AG09309 (cell line): ENCODE measurements at places on chromosomes 3 and 15.

DNA sequence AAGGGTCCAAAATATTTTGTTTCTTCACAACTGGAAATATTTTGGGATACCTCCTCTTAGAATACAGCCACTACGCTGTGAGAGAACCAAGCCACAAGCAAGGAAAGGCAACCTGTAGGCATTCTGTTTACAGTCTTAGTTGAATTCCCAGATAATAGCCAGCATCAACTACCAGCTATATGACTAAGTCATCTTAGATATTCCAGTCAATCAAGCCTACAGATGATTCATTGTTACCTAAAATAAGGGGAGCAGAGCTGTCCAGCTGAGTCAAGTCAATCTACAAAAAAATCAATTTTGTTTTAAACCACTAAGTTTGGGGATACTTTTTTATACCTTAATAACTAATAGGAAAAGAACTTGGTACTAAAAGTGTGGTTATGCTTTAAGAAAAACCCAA, 526.4 kb upstream of the DPPA4 start:
- DNase-seq, result no peak

GRCh38 chr15:80384432-80384831, 19.8 kb upstream of the ARNT2 start:
- DNase-seq, result no peak

- no peak for DNase-seq
Measured at GRCh38 chr3:108092501-108092900, 1.7 kb upstream of the CD47 start.

DNA sequence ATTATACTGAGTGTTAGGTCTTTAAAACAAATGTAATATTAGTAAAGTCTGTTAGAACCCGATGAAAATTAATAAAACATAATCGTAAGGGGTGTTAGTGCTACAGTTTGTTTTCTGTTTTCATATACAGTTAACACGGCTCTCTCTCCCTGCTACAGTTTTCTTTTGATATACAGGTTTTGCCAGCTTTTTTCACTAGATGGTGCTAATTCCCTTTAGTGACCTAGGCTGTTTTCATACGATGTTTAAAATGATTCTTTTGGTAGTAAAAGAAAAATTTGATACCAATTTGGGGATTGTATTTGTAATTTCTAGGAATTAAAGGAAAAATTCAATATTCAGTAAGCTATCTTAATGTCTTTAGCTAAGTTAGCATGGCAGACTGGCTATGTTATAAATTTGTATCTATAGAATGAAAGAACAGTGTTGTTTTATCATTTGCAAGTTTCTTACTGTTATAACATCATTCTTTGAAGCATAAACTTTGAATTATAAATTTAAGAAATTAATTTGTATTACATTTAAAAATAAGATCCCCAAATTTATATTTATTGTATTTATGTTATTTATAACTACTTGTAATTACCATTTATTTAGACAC, 11.5 kb downstream of the APH1B start:
- no peak for DNase-seq

DNA sequence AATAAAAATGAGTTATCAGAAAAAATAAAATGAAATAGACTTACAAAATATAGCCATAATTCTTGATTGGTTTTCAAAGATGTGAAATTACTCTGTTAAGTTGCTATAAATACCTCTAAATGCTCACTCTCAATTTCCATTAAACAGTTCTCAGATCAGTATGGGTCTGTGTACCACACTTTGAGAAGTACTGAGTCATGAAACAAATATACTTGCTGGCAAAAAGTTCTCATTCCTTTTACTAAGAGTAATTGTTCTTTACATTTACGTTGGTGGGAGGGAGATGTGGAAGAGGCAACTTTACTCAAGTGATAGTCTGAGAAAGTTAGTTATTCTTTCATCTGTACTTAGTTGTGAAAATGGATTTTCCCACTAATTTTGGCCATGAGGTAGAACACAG, 96.3 kb downstream of the ZNF385D start:
- DNase-seq, result peak; percentile 24

- no peak for DNase-seq
Measured at GRCh38 chr3:113051787-113052186, 61.0 kb downstream of the GTPBP8 start.

- no peak for DNase-seq
Measured at GRCh38 chr15:37619358-37620042, 314.9 kb upstream of the TMCO5A start.

GRCh38 chr3:52004163-52004787, 8.6 kb upstream of the RPL29 start:
- no peak for DNase-seq

DNA sequence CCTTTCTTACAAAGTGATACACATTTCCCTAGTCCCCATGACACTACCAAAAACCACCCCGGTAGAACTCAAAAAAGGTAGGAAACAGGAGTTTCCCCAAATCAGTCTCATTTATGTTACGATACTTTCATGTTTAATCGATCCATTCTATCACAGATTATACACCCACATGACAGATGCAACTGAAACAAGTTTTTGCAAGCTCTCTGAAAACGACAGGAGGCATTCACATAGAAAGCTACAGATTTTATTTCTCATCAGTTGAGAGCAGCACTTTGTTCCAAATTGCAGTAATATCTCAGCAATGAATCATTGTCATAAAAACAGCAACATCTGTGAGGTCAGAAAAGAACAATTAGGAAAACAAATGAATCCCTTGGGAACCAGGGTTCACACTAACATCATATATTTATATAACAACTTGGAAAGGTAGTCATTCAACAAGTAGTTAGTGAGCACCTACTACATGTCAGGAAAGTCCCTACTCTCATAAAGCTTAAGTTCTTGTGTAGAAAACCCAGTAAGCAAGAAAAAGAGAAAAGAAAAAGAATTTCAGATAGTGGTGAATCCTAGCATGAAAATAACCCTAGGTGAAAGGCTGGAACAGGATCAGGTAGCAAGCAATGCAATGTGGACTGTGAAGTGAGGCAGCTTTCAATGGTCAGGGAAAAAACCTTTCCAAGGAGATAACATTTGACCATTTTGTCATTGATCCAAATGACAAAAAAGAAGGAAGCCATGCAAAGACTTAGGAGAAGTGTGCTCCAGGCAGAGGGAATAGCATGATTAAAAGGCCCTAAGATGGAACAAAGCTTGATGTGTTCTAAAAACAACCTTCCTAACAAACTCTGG, 8.3 kb downstream of the PLD1 start:
- peak; percentile 92 for DNase-seq

DNA sequence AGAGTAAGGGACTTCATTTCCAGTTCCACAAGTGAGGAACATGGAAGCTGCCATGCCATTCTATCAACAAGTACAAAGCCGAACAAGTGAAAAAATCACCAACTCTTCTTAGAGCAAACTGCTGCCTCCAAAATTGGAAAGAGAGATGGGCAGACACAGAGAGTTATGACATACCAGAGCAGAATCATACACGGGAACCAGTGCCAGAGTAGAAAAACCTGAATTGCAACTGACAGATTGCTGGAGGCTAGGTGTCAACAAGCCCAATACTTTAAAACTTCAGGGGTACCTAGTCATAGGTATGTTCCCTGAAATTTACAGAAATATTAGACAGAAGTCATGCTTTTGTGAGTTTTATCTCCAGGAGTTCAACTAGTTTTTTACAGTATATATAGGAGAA, 62.0 kb downstream of the TTBK2 start:
- no peak for DNase-seq

- DNase-seq, result no peak
Measured at GRCh38 chr3:12630292-12630691, 33.6 kb downstream of the RAF1 start.

GRCh38 chr3:143565951-143566350, 282.3 kb downstream of the SLC9A9 start:
- peak; percentile 29 for DNase-seq

- no peak for DNase-seq
Measured at GRCh38 chr3:108029466-108029865, 61.4 kb downstream of the CD47 start.

DNA sequence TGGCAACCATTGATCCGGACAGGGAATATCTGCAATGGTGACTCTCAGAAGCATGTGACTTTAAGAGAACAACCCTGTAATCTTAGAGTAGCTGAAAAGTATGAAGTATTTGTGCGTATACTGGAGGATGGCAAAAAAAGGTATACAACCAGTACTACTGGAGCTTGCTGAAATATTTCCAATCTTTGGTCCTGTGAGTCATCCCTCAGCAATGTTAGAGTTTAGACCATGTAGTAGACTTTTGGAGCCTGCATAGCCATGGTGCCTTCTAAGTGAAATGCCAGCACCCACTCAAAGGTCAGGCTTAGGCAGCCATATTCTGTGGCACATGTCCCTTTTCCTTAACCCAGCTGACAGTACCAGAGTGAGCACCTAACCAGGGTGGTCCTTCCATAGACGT, 429.4 kb downstream of the NTRK3 start:
- no peak for DNase-seq

- no peak for DNase-seq
Measured at GRCh38 chr3:99663977-99664376, 25.6 kb downstream of the COL8A1 start.

DNA sequence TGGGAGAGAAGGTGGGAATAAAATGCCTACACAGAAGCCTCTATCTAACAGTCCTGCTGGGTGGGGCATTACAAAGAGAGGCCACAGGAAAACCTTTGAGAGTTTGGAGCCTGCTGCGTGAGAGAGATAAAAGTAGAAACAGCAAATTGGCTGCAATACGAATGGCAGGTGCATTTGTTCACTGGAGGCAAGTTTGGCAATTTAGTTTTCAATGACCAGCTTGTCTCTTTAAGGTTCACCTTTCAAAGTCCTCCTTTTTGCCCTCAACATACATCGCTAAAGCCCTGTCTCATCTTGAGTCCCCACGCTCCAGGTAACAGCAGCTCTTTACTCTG, 405.7 kb downstream of the LSAMP start:
- no peak for DNase-seq

DNA sequence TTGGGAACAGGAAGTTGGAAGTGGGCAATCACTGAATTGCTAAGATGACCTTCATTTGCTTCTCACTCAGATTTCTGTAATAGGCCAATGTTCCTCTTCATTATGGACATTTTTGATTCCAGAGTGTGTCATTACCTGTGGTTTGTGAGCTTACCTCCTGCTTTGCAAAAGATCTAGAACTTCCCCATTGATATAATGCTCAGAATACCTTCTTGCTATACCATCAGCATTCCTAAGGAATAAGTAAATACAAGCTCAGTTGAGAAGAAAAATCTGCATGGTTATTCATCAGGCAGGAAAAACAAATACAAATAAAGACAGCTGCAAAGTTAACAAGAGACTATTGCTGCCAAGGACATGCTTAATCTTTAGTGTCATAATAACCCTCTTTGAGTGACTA, 5.6 kb upstream of the RPL14 start:
- no peak for DNase-seq

GRCh38 chr3:69547461-69547880, 161.6 kb upstream of the FRMD4B start:
- no peak for DNase-seq

GRCh38 chr3:179418610-179419009, 32.7 kb downstream of the GNB4 start:
- no peak for DNase-seq

GRCh38 chr3:169886671-169887070, 16.9 kb upstream of the LRRC31 start:
- peak; percentile 24 for DNase-seq

DNA sequence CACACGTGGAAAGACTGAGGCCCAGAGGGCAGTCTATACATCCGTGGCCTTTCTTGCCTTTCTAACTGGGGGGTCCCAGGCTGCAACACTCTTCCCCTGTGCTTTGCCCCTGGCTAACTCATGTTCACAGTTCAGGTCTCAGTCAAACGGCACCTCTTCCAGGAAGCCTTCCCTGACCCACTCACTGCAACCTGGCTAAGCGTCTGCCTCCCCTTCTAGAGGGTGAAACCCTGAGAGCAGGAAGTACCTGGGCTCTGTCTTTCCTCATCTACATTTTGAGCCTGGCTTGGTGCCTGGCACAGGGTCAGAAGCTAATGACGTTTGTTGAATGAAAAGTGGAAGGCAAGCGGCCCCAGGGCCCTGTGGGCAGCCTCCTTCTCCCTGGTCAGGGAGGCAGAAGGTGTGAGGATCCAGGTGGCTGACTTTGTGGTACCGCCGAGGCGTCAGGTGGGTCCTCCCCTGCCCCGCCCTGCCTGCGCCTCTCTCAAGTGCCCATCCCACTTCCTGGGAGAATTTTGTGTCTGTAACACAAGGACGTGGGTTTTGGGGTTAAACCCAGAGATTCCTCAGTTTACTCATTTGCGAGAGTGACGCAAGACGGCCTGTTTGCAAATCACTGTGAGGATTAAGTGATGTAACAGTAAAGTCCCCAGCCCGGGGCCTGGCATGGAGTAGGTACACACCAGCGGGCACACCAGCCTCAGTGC, 32.1 kb downstream of the DNASE1L3 start:
- no peak for DNase-seq

- DNase-seq, result no peak
Measured at GRCh38 chr3:78066287-78066686, 1026.4 kb downstream of the ROBO2 start.

DNA sequence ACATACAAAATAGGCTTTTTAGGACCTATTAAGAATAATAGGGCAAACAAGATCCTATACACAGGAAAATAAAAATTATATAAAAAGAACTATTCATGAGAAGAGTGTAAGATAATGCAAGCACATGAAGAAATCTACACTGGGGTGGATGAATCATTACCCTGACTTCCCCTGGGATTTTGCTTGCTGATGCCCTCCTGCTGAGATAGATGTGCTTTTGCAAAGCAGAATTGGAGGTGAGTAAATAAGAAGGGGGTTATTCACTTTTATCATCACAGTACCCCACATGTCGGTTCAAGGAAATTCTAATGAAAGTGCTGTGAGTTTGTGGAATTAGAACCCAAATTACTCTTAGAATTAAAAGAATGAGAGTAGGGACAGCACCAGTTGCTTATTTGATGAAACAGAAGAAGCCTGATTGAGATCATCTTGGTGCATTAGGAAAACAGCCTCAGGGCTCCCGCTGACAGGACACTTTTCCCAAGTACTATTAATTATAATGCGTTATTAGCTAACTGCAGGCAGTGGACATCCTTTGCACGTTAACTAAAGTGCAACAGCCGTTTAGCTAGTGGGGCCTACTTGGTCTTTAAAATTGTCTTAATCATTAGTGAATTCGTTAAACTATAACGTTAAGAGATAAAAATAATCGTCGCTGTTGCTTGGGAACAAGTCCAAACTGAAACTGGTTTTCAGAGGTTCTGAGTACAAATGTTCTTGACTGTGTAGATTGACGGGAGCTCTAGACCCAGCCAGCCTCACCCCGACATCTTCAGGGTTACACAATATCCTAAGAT, 48.4 kb downstream of the SLC2A2 start:
- no peak for DNase-seq

- DNase-seq, result no peak
Measured at GRCh38 chr3:173796405-173796804, 398.9 kb downstream of the NLGN1 start.
